SJCRH30 (cell line): ENCODE measurements at places on chromosomes 1 and 21. TPM values are rescaled to one million over a fixed set of nuclear protein-coding genes. Genes with fewer than 3 reads are reported as not detected.

The PADI2 gene
- total RNA-seq: 4.3 and 4.6 TPM in 2 replicates

The TACSTD2 gene
- total RNA-seq: not detected in 2 replicates

The MX2 gene
- not detected in 2 replicates for total RNA-seq

The ARTN gene
- 2.8 and 3.0 TPM in 2 replicates for total RNA-seq

The TRIM62 gene
- 16.9 and 17.6 TPM in 2 replicates for total RNA-seq

The VWA1 gene
- 0.58 and 3.3 TPM in 2 replicates for total RNA-seq

The IFI44 gene
- total RNA-seq: 6.5 and 11.7 TPM in 2 replicates

The MCOLN2 gene
- total RNA-seq: 1.6 and 2.4 TPM in 2 replicates

The OLFM3 gene
- 2.8 and 3.3 TPM in 2 replicates for total RNA-seq

The FAM131C gene
- total RNA-seq: 0.10 TPM in 1 of 2 replicates, not detected in the other

The TNFRSF25 gene
- 4.1 and 4.6 TPM in 2 replicates for total RNA-seq
